Ascending aorta (tissue), 2 donors: ENCODE measurements at places on chromosomes 7 and 10.

GRCh38 chr7:128672927-128673517 is 930 bp downstream of the GARIN1A start:
- no peak for DNase-seq

- no peak for DNase-seq
Observed at GRCh38 chr7:158318511-158318913, 269.1 kb downstream of the PTPRN2 start.

DNA sequence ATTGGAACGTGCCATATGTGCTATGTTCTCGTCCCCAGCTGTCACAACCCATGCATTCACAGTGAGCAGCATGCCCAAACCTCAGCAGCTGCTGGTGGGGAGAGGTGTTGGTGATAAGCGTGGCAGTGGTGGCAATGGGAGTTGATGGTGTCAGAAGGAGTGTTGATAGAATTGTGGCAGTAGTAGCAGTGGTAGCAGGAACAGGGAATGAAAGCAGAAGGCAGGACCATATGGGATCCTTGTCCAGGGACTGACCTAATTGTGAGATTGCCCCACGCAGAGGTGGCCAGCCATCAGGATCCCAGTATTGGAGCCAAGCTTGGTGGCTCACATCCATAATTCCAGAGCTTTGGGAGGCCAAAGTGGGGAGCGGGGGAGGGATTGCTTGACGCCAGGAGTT is 276.3 kb downstream of the GALNT17 start:
- no peak for DNase-seq

- DNase-seq, result no peak
Observed at GRCh38 chr7:46032942-46033341, 111.9 kb upstream of the IGFBP3 start.

GRCh38 chr7:41881331-41882130 is 178.6 kb upstream of the INHBA start:
- peak; percentile 78 for DNase-seq

- no peak for DNase-seq
Observed at GRCh38 chr10:71444284-71445054, 47.7 kb downstream of the CDH23 start.

DNA sequence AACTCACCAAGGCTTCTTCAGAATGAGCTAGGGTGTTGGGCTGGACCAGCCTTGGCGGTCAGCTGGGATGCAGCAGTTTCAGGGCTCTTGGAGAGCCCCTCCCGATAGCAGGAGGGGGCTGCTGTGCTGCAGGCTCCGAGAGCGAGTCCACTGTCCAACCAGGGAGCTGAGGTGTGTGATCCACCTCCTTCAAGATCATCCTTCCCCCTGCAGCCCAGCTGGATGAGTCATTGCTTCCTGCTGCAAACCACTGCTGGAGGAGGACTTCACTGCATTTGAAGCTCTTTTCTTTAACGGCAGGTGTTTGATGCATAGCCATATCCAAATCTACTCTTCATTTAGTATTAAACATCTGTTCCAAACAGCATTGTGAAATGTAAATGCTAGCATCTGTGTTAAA is 54.2 kb upstream of the EBF3 start:
- no peak for DNase-seq

- DNase-seq, result no peak
Observed at GRCh38 chr7:110637252-110637651, 453.7 kb upstream of the LRRN3 start.

- DNase-seq, result no peak
Observed at GRCh38 chr7:95917634-95918033, 145.3 kb downstream of the DYNC1I1 start.

- DNase-seq, result no peak
Observed at GRCh38 chr7:107277331-107277730, 108.5 kb downstream of the HBP1 start.

DNA sequence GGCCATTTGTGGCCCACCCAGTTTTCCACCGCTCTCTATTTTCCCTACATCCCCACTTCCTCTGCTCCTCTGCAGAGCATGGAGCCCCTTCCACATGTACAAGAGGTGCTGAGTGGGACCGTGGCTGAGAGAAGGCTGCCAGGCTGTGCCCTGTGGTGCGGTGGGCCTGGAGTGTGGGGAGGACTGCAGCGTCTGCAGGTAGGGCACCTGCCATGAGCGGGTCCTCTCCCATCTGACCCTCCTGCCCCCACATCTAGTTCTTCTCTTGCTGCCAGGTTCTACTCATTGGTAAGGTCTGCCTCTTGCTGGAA is 145.6 kb upstream of the FAM20C start:
- peak; percentile 34 for DNase-seq

- DNase-seq, result no peak
Observed at GRCh38 chr7:1227814-1228544, 4.7 kb upstream of the UNCX start.

DNA sequence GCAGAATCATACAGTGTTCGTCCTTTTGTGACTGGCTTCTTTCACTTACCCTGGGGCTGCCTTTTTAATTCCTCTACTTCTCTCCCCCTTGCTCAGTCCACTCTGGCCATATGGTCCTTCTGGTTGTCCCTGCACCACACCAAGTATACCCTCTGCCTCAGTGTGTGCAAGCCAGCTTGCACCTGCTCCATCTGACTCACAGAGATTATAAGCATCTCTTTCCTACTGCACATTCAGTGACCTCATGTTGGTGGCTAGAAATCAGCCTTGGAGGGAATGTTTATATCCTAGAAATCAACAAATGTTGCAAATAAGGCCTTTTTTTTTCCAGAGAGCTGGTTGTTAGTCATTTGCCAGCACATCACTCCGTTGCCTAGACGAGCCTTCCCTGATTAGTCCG is 67.5 kb upstream of the C10orf90 start:
- no peak for DNase-seq

GRCh38 chr7:70114806-70115205 is 516.5 kb downstream of the AUTS2 start:
- no peak for DNase-seq

DNA sequence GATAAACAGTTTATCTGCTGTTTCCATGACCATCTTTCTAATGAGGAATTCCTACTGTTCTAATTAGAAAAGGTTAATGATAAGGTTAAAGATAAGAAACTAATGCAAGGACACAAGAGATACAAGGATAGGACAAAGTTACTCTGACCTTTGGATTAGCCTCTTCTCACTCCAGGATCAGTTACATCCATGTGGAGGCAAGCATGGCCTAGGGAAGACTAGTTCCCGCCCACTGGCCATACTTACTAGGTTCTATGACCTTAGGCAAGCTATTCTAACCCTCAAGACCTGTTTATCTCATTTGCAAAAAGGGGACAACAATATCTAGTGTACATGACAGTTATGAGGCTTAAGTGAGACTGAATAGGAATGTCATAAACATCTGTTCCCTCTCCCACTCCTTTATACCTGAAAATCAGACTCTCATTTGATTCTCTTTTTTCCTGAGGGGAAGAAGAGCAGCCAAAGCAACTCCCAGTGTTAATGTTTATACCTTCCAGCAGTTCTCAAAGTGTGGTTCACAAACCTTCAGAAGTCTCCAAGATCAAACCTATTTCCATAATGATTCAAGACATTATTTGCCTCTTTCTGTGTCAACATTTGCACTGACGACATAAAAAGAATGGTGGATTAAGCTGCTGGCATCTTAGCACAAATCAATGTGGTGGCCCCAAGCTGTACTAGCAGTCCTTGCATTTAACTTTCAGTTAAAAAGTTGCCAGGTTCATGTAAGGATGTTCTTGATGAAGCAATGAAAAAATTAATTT is 72.0 kb downstream of the SRPK2 start:
- DNase-seq, result no peak

- no peak for DNase-seq
Observed at GRCh38 chr7:11607686-11608085, 224.3 kb downstream of the THSD7A start.

GRCh38 chr10:45373003-45373575 is 927 bp upstream of the ALOX5 start:
- no peak for DNase-seq

DNA sequence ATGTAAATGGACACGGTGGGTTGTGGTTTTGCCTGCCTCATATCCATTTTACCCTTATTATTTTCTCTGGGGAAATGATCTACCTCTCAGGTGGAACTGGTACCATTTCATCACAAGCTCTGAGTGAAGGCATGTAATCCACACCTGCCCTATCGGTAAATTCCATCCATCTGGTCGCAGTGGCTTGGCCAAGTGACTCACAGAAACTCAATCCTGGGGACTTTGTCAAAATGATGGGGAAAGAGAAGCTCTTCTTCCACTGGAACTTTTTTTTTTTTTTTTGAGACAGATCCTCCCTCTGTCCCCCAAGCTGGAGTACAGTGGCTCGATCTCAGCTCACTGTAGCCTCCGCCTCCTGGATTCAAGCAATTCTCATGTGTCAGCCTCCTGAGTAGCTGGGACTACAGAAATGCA is 48.2 kb upstream of the ANKRD1 start:
- no peak for DNase-seq

- DNase-seq, result no peak
Observed at GRCh38 chr10:44042075-44042770, 342.7 kb downstream of the CXCL12 start.

DNA sequence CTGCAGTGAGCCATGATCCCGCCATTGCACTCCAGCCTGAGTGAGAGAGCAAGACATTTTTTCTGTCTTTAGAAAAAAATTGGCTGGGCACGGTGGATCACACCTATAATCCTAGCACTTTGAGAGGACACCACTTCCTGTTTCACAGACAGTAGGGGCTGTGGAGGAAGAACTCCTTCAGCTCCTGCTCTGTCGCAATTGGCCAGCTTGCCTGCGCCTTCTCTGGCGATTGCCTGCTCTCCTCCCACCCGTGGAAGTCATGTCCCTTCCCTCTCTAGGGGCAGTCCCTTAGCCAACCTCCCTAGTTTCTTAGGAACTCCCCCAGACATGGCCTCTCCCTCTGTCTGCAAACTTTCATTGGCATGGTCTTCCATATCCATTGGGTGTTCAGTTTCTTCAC is 8.7 kb downstream of the PDSS1 start:
- no peak for DNase-seq

- no peak for DNase-seq
Observed at GRCh38 chr7:48091506-48092433, 2.7 kb downstream of the UPP1 start.

GRCh38 chr7:108266491-108266890 is 136.3 kb upstream of the LAMB4 start:
- DNase-seq, result no peak

DNA sequence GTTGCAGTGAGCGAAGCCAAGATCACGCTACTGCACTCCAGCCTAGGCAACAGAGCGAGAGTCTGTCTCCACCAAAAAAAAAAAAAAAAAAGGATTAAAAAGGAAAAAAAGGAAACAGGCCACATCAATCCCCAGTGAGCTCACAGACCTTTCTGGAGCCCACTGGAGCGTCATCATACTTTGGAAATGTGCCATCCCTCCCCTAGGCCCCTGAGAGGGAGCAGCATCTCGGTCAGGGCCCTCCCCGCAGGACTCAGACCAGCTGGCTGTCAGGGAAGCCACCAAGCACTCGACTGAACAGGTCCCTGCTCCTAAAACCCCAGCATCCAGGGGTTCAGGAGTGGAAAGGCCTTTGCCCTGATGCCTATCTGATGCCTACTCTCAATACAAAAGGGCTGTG is 97.9 kb upstream of the SH2B2 start:
- no peak for DNase-seq

- no peak for DNase-seq
Observed at GRCh38 chr7:46649876-46650275, 728.8 kb upstream of the IGFBP3 start.

DNA sequence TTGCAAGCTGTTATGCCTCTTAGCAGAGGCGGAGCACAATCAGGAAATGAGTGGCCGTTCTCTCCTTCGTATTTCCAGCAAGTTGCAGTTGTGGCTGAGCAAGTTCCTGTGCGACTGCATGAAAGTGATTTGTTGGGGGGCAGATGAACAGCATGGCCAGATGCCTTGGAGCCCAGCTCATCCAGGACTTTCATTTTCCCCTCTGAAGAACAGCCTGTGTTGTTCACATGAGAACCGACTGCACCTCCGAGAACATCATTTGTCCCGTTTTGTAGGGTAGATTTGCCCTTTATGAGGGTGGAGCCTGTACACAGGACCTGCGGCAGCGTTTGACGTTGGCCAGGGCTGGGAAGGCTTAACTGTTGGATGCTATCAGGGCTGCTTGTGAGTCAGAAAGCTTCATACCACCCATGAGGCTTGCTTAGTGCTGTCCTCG is 4.4 kb downstream of the BAG3 start:
- DNase-seq, result peak; percentile 74

GRCh38 chr7:51025668-51026067 is 243.0 kb upstream of the GRB10 start:
- DNase-seq, result peak; percentile 31

DNA sequence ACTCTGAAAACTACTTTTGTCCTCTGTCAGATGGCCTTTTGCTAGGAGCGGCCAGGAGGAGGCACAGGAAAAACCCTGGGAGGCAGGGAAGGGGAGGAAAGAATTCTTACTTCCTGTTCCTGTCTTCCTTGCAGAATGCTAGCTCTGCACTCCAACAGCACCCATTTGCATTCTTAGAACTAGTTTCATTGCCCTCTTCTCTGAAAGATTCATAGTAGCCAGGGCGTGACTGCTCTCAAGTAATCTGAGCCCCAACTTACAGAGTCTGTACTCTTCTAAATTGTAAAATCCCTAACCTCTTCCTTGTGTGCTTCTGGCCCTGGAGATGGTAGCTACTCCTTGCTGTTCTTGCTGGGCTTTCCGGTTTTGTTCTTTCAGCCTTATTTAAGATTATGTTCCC is 75.3 kb upstream of the STEAP1 start:
- no peak for DNase-seq

- DNase-seq, result no peak
Observed at GRCh38 chr10:130421909-130422308, 285.7 kb downstream of the GLRX3 start.

- no peak for DNase-seq
Observed at GRCh38 chr7:130332259-130333053, 12.2 kb upstream of the CPA5 start.

GRCh38 chr7:477626-478220 is 41.9 kb downstream of the PDGFA start:
- no peak for DNase-seq

DNA sequence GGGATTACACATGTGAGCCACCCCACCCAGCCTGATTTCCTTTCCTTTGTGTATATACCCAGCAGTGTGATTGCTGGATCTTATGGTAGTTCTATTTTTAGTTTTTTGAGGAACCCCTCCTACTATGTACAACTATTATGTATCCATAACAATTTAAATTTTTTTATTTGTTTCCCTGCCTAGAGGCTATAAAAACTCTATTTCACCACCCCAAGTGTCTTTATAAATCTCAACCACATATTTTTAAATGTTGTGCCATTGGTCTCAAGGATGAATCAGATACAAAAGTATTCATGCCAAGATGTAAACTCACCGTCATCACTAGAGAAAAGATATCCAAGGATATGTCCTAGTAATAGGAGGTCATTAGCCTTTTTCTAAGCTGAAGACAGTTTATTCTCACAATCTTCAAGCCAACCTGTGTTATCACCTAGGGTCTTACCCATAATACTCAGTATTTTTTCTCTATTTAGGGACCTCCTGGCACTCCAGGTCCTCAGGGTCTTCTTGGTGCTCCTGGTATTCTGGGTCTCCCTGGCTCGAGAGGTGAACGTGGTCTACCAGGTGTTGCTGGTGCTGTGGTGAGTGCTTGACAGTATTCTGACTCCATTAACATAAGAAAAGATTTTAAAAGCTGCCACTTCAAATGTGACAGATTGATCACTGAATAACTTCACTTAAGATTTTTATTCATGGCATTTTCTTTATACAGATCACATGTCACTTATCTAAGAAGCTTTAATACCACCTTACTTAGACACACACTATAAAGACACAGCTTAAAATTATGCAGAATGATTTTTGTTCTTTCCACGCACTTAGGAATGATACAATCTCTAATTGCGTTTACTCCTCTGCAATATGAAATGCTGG is 29.4 kb downstream of the COL1A2 start:
- DNase-seq, result no peak

GRCh38 chr7:30321882-30322192 is 37.4 kb downstream of the ZNRF2 start:
- no peak for DNase-seq
